ENCODE measurements at places on chromosomes 12 and 14.
A peak's percentile ranks its signal among the peaks of the same experiment; 100 is the strongest.

DNA sequence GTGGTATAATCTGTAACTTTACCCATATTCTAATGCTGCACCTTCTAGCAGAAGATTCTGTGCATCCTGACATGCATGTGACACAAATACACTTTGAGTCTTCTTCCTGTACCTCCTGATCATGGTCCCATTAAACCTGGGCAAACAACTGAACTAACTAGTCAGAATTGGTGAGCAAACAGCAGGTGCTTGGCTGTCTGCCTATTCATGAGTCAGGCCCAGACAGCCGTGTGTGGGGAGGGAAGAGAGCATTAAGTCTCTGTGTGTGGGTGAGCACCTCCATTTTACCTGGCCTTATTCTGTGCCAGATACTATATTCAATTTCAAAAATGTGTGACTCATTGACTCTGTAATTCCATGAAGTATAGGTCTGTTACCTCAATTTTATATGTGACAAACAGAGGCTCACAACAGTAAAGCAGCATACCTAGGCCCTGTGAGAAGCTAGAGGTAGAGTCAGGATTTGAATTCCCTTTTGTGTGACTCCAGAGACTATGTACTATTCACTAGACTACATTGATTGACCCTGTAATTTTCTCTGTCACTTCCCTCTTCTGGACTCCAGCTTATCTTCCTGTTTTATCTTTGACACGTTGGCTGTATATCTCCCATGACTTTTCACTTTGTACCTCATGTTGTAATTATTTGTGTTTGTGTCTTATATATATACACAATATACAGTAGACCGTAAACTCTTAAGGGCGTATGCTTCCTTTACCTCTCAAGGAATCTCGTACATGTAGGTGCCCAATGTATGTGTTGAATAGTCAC lies 32.2 kb downstream of the SUSD6 start:
- peak; percentile 60 for DNase-seq

DNA sequence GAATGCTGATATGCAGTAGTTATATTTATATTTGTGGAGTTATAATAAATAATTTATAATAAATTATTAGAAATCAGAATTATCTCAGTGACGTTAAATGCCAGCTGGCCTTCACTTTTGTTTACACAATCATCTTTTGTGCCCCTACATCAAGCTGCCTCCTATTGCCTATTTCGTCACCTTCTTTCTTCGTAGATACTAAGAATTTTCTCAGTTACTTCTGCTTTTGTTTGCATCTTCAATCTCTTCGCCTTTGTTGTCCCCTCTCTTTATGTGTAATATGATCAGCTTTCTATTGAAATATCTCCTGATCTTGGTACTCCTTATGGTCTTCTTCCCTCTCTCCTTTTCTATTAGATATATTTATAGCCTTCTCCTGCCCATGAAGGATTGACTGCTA lies 197.0 kb downstream of the ERC1 start:
- DNase-seq = no peak

GRCh38 chr14:22390824-22391461 lies 198.1 kb downstream of the DAD1 start:
- no peak for DNase-seq

DNA sequence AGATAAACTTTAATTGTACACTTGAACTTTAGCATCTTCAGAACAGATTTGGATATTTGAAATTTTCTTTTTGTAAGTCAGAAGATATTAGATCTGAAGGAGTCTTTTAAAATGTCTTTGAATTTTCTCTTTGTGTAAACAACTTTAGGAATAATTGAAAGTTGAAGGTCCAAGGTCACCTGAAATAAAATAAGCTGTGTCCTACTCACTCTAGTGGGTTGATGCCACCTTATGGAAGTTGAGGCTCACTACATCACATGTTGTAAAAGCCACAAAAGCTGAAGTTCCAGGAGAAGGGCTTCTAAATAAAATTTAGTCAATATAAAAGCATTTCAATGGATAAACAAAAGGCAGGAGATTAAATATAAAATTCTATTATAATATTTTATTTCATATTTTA lies 122.0 kb upstream of the ATXN7L3B start:
- no peak for DNase-seq

DNA sequence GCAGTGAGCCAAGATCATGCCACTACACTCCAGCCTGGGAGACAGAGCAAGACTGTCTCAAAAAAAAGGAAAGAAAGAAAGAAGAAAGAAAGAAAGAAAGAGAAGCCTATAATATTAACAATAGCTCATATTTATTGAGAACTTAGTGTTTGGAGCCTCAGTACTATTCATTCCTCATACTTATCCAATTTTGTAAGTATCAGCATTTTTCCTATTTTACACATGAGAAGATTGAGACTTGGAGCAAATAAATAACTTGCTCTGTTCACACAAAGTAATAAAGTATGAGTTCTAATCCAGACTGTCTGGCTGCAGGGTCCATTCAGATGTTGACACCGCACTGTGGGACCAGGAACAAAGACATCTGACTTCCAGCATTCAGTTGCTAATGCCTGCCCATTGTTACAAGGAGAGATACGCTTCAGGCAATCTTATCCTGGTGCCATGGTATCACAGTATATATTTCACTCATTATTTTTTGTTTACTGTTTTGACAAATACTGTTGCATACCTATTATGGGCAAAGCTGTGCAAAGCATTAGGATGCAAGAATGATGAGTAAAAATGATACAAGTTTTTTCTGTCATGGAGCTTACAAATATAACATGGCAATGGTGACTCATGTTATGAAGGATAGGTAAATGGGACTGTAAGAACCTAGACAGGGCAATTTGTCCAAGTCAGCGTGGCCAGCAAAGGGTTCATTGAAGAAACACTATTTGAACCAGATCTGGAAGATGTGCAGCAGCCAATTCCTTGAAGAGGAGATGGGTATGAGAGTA lies 21.4 kb upstream of the TMTC2 start:
- no peak for DNase-seq

GRCh38 chr12:81944886-81945285 lies 185.7 kb upstream of the PPFIA2 start:
- no peak for DNase-seq

- DNase-seq = no peak
Observed at GRCh38 chr12:127077262-127078045, 1189.5 kb upstream of the TMEM132C start.

GRCh38 chr12:108826101-108826806 lies 31.1 kb downstream of the SSH1 start:
- DNase-seq = no peak

- DNase-seq = no peak
Observed at GRCh38 chr12:120831648-120832267, 72.4 kb downstream of the SPPL3 start.

DNA sequence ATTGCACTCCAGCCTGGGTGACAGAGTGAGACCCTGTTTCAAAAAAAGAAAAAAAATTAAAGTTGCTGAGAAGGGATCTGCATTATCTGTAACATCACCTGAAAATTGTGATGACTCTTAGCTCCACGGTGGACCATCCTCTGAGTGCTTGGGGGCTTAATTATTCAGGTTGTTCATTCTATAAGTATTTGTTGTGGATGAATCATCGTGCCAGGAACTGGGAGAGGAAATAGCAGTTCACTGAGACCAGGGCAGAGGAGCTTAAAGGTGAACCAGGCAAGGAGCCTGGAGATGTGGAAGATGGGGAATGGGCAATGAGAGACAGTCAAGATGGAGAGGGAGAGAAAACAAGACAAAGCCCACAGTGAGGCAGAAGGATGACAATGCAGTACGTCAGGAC lies 25.5 kb upstream of the GSC start:
- no peak for DNase-seq

DNA sequence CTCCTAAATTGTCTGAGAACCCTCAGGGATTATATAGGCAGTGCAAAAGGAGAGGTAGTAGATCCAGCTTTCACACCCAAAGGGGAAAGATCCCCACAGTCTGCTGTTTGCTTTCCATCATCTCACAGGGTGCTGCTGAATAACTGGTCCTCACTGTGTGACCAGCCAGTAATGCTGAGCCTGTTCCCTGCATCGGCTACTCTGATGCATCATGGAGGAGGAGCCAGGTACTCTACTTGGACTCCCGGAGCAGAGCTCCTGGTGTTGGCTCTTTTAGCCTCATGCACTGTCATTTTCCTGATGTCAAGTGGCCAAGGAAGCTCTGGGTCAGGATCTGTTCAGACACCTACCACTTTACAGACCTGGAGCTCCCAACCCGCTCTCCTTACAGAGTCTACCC lies 127.4 kb upstream of the ATF1 start:
- DNase-seq = no peak

- no peak for DNase-seq
Observed at GRCh38 chr12:21907948-21908837, 33.0 kb downstream of the ABCC9 start.

GRCh38 chr12:12214201-12214600 lies 52.6 kb downstream of the LRP6 start:
- no peak for DNase-seq

DNA sequence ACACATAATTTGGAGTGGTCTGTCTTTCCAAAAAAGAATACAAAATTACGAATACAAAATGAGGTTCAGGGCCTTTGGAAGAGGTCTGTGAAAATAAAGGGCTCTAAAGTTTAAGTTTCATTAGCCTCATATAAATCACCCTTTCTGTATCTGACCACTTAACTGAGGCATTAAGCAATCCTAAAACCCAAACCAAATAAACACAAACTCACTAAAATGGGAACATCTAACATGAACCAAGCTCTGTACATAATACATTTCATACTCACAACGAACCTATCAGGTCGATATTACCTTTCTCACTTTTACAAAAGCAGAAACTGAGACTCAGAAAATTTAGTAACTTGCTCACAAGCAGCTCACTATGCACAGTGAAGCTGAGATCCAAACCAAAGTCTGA lies 1.1 kb upstream of the CCDC196 start:
- DNase-seq = no peak

DNA sequence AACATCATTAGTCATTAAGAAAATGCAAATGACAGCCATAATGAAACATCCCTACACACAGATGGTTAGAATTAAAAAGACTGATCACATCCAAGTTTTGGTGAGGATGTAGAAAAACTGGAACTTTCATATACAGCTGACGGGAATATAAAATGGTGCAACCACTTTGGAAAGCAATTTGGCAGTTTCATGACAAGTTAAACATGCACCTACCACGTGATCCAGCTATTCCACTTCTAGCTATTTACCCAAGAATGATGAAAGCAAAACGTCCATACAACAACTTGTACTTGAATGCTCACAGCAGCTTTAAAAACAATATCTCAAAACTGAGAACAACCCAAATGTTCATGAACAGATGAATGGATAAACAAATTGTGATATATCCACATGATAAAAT lies 77.9 kb upstream of the AVPR1A start:
- DNase-seq = no peak

DNA sequence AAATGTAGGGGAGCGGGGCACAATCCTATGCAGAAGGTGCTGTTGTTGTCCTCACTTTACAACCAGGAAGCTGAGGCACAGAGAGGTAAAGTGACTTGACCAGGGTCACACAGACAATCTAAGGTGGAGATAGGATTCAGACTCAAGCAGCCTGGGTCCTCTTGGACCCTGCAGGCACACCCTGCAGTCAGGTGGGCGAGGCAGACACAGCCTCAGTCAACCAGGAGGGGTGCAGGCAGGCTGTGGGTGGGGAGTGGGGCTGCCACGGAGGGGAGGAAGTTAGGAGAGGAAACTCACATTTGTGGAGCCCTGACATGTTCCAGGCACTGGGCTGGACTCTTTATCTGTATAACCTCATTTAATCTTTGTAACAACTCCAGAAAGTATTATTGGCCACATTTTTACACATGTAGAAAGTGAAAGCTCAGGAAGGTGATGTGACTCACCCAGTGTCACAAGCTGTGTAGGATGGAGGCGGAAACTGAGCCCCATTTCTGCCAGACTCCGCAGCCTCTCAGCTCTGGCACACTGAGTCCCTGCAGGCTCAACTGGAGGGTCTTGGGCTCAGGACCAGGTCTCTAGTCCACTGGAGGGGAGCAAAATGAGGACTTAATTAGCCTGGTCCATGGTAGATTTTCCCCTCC lies 24.9 kb upstream of the CHGA start:
- DNase-seq = peak; percentile 3

- DNase-seq = no peak
Observed at GRCh38 chr14:87966816-87967215, 26.2 kb downstream of the GALC start.

GRCh38 chr12:102948941-102949352 lies 8.5 kb upstream of the ASCL1 start:
- peak; percentile 41 for DNase-seq

GRCh38 chr14:39592116-39592789 lies 160.0 kb upstream of the FBXO33 start:
- no peak for DNase-seq

GRCh38 chr14:48890333-48890732 lies 695.8 kb downstream of the RPS29 start:
- DNase-seq = no peak

GRCh38 chr12:94172973-94173372 lies 24.6 kb downstream of the PLXNC1 start:
- DNase-seq = no peak

DNA sequence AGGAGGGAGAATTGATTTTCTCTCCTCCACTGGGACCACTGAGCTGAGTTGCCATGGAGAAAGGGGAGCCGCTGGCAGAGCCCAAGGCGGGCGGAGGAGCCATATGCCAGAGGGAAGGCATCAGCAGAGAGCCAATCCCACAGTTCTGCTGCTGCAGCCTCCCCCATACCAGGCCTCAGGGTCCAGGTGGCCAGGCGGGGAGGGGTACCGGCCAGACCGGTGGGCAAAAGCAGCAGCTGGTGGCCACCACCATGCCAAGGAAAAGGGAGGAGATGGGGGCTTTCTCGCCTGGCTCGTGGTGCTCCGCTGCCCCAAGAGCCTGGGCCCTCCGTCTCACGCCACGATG lies 72.8 kb downstream of the PITPNM2 start:
- no peak for DNase-seq

DNA sequence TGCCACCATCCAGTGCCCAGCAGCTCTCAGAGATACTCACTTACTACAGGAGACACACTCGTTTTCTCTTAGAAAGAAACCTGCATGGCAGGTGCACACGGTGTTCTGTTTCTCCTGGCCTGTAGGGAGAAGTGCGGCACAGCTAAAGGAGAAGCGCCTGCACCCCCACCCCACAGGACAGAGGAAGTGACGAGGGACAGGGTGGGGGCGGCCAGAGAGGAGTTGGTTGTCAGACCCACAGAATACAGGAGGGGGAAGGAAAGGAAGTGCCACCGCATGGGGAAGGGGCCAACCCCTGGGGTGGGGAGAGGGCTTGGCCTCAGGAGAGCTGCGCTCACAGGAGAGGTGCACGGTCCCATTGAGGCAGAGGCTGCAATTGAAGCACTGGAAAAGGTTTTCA lies 8.8 kb downstream of the TNFRSF1A start:
- DNase-seq = no peak

GRCh38 chr14:85415015-85415712 lies 114.8 kb upstream of the FLRT2 start:
- no peak for DNase-seq

GRCh38 chr12:114682106-114682784 lies 1.7 kb downstream of the TBX3 start:
- DNase-seq = no peak

- DNase-seq = no peak
Observed at GRCh38 chr12:80443974-80444666, at the start of gene PTPRQ. TSS of gene PTPRQ (plus strand) at chr12:80444235. CDS start at chr12:80444346, 111 bp downstream.

Data from stimulated activated naive CD8-positive, alpha-beta T cell treated with anti-CD3 and anti-CD28 coated beads, Interleukin-15, amount 100 ng/mL, for 72 hours (primary cell).